ENCODE measurements at places on chromosomes 7 and 10. TPM values are rescaled to one million over a fixed set of nuclear protein-coding genes. Genes with fewer than 3 reads are reported as not detected.

- H3K27ac ChIP-seq: no peak overlapping the region
- no peak overlapping the region for H3K4me3 ChIP-seq
- no peaks in the 10 kb centered on the region for H3K27me3 ChIP-seq
- no peaks in the 10 kb centered on the region for H3K36me3 ChIP-seq
These were observed 15.2 kb downstream of the BRAT1 start for GRCh38 chr7:2540133-2540532.

DNA sequence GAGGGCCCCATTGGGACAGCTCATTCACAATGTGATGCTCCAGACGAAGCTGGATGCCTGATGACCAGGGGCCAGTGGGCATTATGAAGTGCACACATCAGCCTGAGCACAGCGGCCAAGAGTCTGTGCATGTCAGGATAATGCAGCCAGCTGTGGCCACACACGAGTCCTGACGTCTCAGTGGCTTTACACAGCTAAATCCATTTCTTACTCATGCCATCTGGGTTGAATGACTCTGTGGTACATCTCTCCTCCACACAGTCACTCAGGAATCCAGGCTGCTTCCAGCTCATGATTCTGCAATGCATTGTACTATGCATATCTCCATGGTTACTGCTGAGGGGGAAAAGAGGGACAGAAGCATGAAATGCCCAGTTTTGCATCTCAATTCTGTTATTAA is 123.6 kb downstream of the PRLHR start:
- H3K27me3 ChIP-seq: peaks cover 31% of the 10 kb centered on the region
- no peaks in the 10 kb centered on the region for H3K4me1 ChIP-seq
- H3K36me3 ChIP-seq: no peaks in the 10 kb centered on the region
- DNase-seq: no peak

- no peak for DNase-seq
- H3K27ac ChIP-seq: no peak overlapping the region
- peaks cover 16% of the 10 kb centered on the region for H3K27me3 ChIP-seq
These were observed 52.0 kb upstream of the NRF1 start for GRCh38 chr7:129559564-129559963.

DNA sequence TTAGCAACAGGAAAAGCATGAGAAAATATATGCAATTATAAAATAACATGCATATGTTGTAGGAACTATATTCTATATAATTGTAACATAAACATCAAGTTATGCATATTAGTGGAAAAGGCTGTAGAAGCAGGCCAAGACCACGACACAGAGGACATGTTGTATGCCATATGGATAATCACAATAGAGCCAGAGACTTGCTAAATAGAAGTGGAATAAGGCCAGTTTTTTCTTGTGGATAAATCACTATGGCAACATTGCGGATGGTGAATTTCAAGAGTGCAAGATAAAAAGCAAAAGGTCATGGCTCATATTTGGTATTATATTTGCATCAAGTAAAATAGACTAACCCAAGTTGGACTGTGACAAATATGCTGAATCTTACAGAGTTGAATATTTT is 93.0 kb downstream of the PCDH15 start:
- no peak overlapping the region for H3K27ac ChIP-seq
- H3K36me3 ChIP-seq: peaks cover 2% of the 10 kb centered on the region
- H3K4me1 ChIP-seq: no peaks in the 10 kb centered on the region
- DNase-seq: no peak
- H3K27me3 ChIP-seq: no peaks in the 10 kb centered on the region
- H3K4me3 ChIP-seq: no peak overlapping the region

DNA sequence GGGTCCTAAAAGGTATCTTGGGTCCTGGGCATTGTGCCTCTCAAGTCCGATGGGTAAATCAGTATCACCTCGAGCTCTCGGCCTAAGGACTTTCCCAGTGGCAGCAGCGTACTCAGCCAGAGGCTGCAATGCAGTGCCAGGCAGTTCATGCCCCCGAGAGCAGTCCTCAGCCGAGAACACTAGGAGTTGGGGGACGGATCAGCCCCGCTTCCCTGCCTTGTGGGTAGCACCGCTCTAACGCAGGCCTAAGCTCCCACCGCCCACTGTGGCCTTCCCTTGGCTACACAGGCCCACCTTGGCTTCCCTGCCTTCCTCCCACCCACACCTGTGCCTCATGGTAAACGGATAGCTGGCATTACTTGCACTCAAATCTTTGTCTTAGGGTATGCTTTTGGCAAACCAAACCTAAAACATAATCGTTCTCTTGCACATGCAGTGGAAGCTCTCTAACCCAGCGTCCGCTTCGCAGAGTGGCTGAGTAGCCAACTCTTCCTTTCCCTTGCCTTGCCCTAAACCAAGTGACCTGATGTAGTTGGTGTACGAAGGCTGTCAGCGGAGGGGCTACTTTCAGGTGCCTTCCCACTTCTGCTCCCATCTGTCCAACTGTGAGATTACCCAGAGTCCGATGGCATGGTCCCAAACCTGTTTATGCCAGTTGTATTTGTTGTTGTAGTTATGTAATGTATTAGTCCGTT is 73.2 kb upstream of the CHST15 start:
- H3K27me3 ChIP-seq: peaks cover 9% of the 10 kb centered on the region
- H3K36me3 ChIP-seq: no peaks in the 10 kb centered on the region
- H3K27ac ChIP-seq: no peak overlapping the region

DNA sequence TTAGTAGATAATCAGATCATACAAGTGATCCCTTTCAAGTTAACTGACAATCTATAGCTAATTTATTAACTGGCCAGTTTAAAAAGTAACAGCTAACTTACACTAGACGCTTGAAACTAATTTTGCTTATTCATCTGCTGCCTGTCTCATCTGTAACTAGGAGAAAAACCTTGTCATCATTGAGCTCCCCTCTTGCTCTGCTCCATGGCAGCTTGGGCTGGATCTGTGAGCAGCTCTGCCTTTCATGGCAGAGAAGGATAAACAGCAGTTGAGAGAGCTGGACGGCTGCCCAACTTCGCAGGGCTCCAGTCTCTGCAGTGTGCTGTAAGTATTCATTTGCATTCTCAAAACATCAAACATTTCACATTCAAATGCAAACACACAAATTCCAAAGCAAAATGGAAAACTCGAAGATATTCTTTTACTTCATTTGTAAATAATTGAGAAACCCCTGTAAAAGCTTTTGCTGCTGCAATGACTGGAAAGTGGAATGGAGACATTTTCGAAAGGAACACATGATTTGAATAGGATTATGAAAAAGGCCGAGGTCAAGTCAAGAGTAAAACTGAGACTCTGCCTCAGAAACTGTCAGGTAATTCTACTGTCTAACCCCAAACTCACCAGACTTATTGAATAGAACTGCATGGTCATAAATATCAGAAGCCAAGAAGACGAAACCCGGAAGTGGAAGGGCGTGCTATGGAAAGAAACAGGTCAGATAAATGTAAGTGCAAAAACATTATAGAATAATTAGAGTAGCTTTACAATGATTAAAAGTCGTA is 17.6 kb downstream of the SLC35B4 start:
- H3K36me3 ChIP-seq: peaks cover 34% of the 10 kb centered on the region
- no peak for DNase-seq
- H3K27ac ChIP-seq: no peak overlapping the region
- H3K4me1 ChIP-seq: no peaks in the 10 kb centered on the region

GRCh38 chr10:1546431-1547110 is 190.8 kb downstream of the ADARB2 start:
- H3K4me1 ChIP-seq: no peaks in the 10 kb centered on the region
- H3K27me3 ChIP-seq: no peaks in the 10 kb centered on the region
- no peak overlapping the region for H3K27ac ChIP-seq
- DNase-seq: no peak
- H3K36me3 ChIP-seq: no peaks in the 10 kb centered on the region

GRCh38 chr7:111711426-111712065 is 149.3 kb upstream of the IMMP2L start:
- H3K4me1 ChIP-seq: no peaks in the 10 kb centered on the region
- no peaks in the 10 kb centered on the region for H3K27me3 ChIP-seq
- H3K4me3 ChIP-seq: no peak overlapping the region
- no peak overlapping the region for H3K27ac ChIP-seq

DNA sequence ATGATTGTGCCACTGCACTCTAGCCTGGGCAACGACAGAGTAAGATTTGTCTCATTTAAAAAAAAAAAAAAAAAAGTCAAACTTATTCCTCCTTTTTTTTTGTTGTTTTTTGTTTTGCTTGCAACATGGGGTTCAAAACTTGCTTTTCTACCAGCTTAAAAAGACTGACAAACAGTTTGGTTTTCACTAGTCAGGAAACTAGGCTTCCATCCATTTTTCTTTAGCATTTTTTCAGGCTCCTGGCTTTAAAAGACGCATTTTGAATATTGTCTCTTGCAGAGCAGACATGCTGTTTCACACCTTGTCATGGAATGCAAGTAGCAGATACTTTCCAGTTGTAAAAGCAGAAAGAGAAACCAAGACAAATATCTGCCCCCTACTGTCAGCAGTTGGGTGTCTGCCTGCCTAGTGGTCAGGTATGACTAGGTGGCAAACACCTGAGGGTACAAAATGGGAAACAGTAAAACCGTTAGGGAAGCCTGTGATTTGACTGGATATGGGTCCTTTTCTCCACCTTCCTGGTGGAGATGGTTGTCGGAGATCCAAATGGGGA is 139.9 kb downstream of the CCDC71L start:
- no peak overlapping the region for H3K27ac ChIP-seq
- H3K4me3 ChIP-seq: no peak overlapping the region

GRCh38 chr7:75856536-75856935 is 22.3 kb upstream of the RHBDD2 start:
- H3K27ac ChIP-seq: no peak overlapping the region
- DNase-seq: no peak
- no peaks in the 10 kb centered on the region for H3K27me3 ChIP-seq
- no peaks in the 10 kb centered on the region for H3K4me1 ChIP-seq
- no peaks in the 10 kb centered on the region for H3K36me3 ChIP-seq

DNA sequence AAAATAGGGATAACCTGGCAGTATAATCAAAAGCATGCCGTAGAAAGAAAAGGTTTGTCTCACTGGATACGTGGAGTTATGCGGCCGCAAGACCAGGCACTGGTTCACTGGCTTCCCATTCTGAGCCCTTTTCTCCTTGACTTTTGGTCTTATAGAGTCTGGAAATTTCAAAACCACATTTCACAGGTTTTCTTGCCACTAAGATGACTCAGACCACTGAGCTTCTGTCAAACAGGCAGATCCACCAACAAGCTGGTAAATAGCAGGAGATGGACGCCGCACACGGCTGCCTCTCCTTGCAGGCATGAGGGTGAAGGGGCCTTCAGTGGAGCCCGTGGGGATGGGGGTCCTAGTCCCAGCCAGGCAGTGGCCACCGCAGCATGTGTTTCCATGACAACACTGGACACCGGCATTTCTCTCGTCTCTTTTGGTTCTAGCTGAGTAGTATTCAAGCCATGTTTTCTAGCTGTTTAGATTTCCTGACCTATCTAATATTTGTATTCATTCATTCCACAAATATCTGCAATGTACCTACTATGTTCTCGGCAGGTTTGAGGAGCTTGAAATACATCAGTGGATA is 55.5 kb downstream of the KLF6 start:
- no peaks in the 10 kb centered on the region for H3K27me3 ChIP-seq
- H3K4me1 ChIP-seq: peaks cover 6% of the 10 kb centered on the region
- H3K36me3 ChIP-seq: peaks cover 4% of the 10 kb centered on the region
- no peak for DNase-seq
- no peak overlapping the region for H3K4me3 ChIP-seq

DNA sequence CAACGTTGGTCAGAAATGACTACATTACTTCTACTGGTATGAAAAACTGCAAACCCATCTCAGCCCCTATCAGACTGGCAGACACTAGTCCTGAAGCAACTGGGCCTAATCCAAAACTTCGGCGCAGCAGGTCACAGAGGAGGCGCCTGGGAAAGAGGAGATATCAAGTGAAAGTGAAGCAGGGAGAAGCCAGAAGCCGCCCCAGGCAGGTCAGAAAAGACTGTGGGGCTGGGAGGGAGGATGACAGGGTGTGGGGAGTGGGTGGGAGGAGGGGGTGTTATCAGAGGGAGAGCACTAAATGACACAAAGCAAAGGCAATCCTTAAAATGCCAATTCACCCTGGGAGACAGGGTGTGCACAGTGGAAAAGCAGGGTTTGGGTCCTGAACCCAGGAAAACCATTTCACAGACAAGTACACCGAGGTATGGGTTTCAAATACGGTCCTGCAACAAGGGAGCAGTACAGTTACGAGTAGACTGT is 731 bp downstream of the CHCHD3 start:
- H3K4me3 ChIP-seq: peak overlapping the region; percentile 98
- H3K36me3 ChIP-seq: peaks cover 4% of the 10 kb centered on the region
- H3K4me1 ChIP-seq: peaks cover 27% of the 10 kb centered on the region
- peak overlapping the region; percentile 97 for H3K27ac ChIP-seq
- no peaks in the 10 kb centered on the region for H3K27me3 ChIP-seq

DNA sequence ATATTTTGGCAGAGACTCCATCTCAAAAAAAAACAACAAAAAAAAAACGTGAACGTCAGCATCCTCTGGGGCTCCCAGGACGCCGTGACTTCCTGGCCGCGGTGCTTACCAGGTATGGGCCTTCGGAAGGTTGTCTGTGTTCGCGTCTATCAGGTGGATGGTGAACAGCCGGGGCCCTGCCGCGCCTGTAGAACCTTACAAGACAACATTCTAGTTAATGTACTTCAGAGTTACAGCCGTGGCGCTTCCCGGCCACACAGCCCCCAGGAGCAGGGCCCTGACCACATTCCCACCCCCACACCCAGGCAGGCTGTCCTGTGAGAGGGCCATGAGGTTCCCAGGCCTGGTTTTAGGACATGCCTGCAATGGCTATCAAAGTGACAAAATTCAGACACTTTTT is 111.0 kb downstream of the SMURF1 start:
- DNase-seq: no peak
- no peaks in the 10 kb centered on the region for H3K27me3 ChIP-seq
- no peak overlapping the region for H3K4me3 ChIP-seq

GRCh38 chr10:114286921-114287320 is 47.9 kb downstream of the VWA2 start:
- H3K27ac ChIP-seq: no peak overlapping the region
- H3K4me3 ChIP-seq: no peak overlapping the region
- no peak for DNase-seq
- no peaks in the 10 kb centered on the region for H3K27me3 ChIP-seq

DNA sequence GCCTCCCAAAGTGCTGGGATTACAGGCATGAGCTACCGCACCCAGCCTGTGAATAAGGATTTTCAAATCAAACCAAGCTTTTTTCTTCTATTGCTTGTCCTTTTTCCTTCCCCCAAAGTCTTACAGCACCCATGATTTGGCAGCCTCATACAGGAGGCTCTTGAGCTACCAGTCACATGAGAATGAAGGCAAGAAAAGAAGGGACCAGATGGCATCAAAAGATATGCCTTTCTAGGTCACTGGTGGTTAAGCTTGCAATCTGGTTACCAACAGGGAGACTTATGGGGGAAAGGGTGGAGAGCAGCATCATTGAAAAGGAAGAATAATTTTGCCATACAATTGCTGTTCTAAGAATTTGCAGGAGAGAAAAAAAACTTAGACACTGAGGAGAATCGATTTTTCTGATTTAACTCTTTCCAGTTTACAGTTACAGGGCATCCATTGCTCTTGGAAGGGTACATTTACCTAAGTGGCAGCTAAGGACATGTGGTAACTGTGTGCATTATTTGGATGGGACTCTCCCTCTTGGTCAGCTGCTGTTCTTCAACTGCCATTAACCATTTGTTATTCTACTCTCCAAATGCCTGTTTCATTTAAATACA is 29.5 kb downstream of the SMNDC1 start:
- H3K27ac ChIP-seq: no peak overlapping the region
- no peak overlapping the region for H3K4me3 ChIP-seq
- no peaks in the 10 kb centered on the region for H3K27me3 ChIP-seq
- H3K4me1 ChIP-seq: peaks cover 26% of the 10 kb centered on the region
- H3K36me3 ChIP-seq: no peaks in the 10 kb centered on the region

The ANK3 gene
- 45.2 TPM for total RNA-seq

The PRRT4 gene
- 3.1 TPM for total RNA-seq

The KBTBD2 gene
- 40.9 TPM for total RNA-seq

The SPDYE2 gene
- not detected for total RNA-seq

The C10orf120 gene
- total RNA-seq: not detected

The CPA2 gene
- total RNA-seq: 0.55 TPM

The TAS2R4 gene
- total RNA-seq: 1.1 TPM

The PNLIPRP1 gene
- total RNA-seq: not detected

The CYP3A4 gene
- total RNA-seq: not detected

The STRIP2 gene
- 11.6 TPM for total RNA-seq
